Stimulated activated CD4-positive, alpha-beta T cell treated with anti-CD3 and anti-CD28 coated beads, Interleukin-1b, Interleukin-23, amount 100 ng/mL, for 4 hours (primary cell): ENCODE measurements at places on chromosomes 4 and X.

DNA sequence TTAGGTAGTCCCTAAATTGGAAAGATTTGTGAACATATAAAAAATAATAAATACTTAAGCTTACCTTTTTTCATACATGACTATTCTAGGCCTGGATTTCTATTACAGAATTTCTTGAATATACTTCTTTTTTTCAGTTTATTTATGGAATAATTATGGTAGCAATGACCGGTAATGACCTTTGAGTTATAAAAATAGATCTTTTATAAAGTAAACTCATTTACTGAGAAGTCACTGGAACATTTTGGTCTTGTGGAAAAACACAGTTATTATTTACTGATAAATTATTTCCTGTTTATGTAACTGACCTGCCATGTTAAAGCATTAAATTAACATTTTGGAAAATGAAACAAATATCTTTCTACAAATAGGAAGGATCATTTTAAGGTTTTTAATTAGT is 80.4 kb upstream of the RASGEF1B start:
- DNase-seq, result no peak

DNA sequence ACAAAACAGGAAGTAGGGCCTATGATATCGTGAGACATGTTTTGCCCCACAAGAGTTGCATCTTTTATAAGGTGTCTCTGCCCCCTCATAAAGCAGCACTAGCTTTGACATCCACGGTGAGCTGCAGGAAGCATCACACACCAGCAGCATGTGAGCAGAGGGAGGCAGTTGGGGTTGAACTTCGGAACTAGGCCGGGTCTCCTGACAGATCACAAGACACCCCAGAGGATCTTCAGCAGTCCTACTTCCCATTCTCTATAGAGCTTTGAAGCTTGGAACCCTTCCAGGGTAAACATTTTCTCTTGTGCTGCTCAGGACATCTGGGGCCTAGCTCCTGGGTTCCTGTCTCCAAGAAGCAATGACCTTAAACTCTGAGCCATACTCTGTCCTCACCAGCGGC is 27.5 kb downstream of the YY2 start:
- DNase-seq, result no peak

GRCh38 chrX:130805903-130806302 is 97.1 kb downstream of the ENOX2 start:
- DNase-seq, result no peak

GRCh38 chr4:41028392-41029076 is 185.8 kb downstream of the APBB2 start:
- no peak for DNase-seq

DNA sequence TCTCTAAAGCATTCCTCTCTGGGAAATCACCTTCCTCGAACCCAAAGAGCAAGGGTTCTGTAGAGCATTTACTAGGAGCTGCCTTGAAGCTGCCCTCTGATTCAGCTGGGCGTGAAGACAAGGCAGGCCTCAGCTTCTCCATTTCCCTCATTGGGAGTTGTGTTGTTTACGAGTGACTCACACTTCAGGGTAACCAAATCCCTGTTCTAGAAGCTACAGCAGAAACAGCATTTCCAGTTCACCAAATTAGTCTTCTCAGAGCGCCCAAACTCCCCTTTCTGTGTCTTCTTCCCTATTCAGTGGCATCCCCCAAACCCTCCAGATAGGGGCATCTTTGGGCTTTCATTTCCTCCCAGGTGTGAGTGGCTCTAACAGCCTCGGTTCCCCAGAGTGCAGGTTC is 863 bp upstream of the XPNPEP2 start:
- DNase-seq, result no peak

DNA sequence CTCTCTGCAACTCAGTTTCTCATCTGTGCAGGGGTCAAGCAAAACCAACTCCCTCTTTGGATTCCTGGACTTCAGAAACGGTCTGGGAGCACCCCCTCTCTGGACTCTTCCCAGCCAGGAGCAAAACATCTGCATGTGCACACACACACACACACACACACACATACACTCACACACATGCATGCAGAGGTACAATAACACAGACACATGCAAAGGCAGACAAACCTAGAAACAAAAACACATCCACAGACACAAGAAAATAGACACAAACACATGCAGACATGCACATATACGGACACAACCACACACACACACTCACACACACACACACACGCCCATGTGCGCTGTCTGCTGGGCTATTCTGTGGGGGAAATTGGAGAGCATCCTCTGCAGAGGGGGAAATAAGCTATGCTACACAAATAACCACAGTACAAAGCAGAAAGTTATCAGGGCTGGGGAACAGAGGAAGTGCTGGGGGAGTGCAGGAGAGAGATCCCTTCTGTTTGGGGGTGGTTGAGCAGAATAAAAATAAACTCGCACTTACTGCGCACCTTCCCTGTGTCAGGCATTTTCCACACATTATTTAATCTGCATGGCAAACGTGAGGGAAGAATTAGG is 19.9 kb downstream of the IQSEC2 start:
- no peak for DNase-seq
